ENCODE measurements at places on chromosomes 3 and 15.

- DNase-seq = no peak
Measured at GRCh38 chr3:98630416-98630815, 37.0 kb upstream of the CPOX start.

- no peak for DNase-seq
Measured at GRCh38 chr15:70578196-70578595, 185.2 kb downstream of the UACA start.

DNA sequence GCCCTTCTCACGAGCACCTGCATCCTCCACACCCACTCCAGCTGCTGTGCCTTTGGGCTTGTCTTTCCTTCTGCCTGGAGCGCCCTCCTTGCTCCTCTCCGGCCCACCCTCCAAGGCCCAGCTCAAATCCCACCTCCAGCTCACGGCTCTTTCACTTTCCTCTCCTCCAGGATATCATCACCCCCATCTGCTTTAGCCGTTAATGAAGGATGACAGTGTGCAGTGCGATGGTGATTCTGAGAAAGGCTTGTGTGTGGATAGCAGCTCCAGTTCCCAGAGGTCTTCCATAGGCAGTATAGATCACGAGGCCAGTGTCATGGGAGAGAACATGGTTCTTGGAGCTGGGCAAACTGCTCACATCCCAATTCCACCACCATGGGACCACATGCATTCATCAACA is 237.4 kb downstream of the TLE3 start:
- DNase-seq = no peak

DNA sequence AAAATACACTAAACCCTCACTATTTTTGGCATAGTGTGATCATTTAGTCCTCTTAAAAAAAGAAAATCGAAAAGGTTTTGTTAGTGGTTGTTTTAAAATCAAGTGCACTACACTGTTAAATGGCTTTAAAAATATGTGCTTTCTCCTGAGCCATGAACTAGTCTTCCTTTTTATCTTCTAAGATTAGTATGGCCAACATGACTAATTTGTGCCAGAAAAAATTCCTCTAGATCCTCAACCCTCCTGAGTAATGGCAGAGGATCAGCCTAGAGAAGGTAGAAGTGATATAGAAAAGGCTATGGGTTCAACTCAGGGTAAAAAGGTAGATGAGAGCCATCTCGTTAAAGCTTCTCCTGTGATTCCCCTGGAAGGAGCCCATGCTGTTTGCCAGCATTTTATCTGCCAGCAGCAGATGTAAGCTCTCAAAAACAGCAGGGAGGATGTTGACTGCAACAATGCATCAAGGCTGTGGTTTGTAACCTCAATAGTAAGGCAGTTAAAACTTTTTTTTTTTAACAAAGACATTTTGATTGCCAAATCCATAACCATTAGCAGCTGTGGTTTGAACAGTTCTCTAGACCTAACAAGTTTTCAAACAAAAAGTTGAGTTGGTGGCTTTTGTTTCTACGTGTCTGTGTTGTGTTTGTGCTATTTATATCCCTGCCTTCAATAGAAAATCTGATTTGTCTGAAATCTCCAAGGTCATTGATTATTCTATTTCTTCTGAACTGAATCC is 30.2 kb upstream of the ZNF609 start:
- DNase-seq = peak; percentile 9

- no peak for DNase-seq
Measured at GRCh38 chr3:56667973-56668579, 15.0 kb downstream of the TASOR start.

DNA sequence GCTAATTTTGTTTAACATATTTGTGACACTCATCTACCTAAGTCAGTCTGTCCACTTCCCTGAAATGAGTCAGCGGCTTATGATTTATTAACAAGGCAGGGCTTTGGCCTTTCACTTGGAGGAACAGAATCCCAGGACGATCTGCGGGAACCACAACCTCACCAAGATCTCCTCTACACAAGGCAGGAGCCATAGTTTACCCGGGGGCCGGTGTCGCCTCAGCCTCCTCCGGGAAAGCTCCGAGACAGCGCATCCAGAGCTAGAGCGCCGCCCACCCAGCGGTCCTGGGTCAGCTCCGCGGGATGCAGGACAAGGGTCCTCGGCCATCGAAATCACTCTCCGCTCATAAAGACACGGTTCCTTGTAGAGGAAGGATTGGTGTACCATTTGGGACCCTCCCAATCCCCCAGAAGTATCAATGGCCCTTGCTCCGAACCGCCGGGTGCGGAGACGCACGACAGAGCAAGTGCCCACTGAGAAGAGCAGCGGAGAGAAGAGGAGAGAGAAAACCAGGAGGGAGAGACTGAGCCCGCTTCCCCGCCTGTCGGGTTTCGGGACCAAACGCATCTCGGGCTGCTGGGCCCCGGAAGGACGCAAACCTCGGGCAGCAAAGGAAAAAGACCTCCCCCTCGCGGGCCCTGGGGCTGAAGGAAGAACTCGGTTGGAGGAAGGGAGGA is 13.1 kb upstream of the ALCAM start:
- no peak for DNase-seq

- no peak for DNase-seq
Measured at GRCh38 chr3:197241173-197241572, 57.2 kb downstream of the DLG1 start.

DNA sequence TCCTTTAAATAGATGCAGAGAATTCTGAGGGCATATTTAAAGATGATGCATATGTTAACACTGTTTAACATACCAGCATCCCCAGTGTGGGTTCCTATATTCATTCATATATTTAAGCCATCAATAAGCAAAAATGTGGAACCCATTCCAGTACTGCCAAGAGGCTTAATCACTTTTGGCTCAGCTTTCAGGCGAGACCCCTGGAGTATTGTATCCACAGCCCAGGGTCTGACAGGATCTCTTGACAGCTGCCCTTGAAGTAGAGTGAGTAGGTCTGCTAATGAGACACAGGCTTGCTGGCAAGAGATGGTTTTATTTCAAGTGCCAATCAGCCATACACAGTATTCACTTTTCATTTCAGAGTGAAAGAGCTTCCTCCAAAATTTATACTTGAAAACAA is 367.3 kb downstream of the OCA2 start:
- DNase-seq = no peak

DNA sequence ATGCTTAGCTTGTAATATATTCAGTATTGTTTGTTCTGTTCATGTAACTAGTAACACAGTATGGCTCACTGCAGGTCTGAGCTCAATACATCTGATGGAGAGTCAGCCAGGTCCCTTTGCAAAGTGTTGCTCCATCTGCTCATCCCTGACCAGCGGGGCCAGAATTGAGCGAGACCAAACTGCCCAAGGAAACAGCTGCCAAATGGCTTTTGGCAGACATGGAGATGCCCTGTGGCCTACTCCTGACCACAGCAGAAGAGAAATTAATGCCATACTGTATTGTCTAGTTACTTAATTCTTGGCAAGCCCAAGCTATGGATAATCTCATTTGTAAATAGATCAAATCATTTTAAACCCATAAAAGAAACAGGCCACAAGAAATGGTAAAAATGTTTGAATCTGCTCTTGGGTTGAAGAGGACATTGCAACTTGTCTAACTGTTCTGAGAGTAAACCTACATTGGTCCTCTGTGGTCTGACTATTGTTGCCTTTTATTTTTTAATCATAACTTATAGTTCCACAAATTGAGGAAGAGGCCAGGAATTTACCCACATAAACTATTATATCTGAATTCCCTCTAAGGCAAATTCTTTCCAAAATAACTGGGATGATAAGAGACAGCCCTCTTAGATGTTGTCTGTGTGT is 209.5 kb downstream of the EBLN2 start:
- no peak for DNase-seq

DNA sequence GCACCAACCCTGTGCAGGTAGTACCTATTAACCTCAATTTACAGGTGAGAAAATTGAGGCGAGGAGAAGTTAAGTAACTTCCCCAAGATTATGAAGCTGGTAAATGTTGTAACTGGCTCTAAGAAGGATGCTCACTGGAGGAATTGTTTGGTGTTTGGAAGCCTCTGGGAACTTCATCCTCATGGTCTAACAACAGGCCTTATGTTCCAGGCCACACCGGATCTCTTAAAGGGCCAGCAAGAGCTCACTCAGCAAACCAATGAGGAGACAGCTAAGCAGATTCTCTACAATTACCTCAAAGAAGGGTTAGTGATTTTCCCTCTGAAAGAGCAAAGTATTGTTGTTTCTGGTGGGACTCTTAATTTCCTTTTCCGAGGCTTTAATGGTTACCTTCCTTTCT is 63.9 kb downstream of the CGNL1 start:
- no peak for DNase-seq

- no peak for DNase-seq
Measured at GRCh38 chr3:135454890-135455289, 510.6 kb upstream of the PPP2R3A start.

- DNase-seq = no peak
Measured at GRCh38 chr15:38721568-38721945, 156.9 kb upstream of the RASGRP1 start.

DNA sequence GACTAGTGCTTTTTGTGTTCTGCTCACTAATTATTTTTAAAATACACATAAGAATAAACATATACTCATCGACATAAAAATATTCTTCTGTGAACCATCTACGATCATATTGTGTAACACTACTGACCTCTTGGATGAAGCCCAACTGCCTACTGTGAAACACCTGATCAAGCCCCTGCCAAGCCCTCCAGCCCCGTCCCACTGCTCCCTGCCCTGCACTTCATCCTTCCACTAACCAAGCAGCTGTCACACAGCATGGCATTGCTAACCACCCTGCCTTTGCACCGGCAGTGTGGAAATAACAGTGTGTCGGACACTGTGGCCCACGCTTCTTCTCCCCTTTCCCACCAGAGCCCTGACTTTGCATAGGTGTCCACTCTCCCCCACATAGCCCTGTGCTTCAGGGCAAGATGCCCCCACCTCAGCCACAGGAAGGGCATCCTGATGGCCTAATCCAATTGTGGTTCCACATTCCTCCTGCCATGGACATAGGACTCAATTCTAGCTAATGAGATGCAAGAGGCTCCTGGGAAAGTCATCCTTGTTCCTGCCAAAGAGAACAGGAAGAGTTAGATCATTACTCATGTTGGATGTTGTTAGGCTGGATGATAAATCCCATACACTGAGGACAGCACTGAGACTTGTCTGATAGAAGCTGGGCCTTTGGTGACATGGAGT is 35.0 kb upstream of the ARID3B start:
- no peak for DNase-seq

DNA sequence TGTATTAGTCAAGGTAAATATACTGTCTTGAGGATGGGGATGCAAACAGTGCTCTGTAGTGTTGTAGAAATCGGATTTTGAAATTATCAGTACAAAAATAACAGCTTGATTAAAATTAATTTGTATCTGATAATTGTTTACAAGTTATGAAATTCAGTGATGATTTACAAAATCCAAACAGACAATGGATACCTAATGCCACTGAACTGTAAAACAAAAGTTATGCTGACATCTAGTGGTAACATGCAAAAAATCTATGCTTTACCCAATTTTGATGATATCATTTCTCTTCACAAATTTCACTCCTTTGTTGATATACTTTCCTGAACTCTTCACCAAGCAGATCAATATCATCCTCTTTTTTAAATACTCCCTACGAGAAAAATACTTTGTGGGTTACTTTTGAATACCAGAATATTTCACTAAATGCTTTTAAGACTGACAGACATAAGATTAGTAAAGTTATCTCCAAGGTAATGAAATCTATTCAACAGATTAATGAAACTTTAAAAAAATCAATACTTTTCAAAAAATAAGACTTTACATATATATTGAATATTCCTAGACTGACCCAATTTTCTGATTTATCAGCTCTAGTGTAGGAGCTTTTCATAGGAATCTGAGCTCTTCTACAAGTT is 36.0 kb downstream of the MNS1 start:
- DNase-seq = no peak

- no peak for DNase-seq
Measured at GRCh38 chr15:52340093-52340492, 44.5 kb upstream of the MYO5C start.

DNA sequence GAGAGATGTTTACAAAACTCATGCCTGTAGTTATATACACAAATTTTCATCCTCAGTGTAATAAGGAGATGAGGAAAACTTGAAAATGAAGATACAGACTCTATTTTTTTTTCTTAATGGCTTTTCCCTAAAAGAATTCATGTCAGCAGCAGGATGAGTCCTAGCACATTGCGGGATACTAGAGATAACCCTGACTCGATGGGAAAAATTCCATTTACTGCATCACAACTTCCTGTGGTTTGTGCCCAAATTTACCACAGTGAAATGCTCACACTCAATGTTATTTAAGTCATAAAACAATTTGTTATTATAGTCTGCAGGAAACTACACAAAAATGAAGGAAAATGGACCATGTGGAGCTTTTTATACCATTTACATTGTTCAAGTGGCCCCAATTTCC is 581.9 kb upstream of the ZNF717 start:
- no peak for DNase-seq

GRCh38 chr3:128521715-128522114 is 28.7 kb upstream of the GATA2 start:
- DNase-seq = no peak

GRCh38 chr3:133237380-133237779 is 162.5 kb upstream of the BFSP2 start:
- no peak for DNase-seq

GRCh38 chr15:70826634-70827033 is 27.3 kb downstream of the LARP6 start:
- peak; percentile 78 for DNase-seq

GRCh38 chr3:122091602-122092295 is 36.6 kb downstream of the CD86 start:
- no peak for DNase-seq

- no peak for DNase-seq
Measured at GRCh38 chr15:23436421-23436820, 10.6 kb downstream of the GOLGA6L2 start.

GRCh38 chr15:85408270-85408746 is 27.9 kb downstream of the AKAP13 start:
- DNase-seq = no peak

DNA sequence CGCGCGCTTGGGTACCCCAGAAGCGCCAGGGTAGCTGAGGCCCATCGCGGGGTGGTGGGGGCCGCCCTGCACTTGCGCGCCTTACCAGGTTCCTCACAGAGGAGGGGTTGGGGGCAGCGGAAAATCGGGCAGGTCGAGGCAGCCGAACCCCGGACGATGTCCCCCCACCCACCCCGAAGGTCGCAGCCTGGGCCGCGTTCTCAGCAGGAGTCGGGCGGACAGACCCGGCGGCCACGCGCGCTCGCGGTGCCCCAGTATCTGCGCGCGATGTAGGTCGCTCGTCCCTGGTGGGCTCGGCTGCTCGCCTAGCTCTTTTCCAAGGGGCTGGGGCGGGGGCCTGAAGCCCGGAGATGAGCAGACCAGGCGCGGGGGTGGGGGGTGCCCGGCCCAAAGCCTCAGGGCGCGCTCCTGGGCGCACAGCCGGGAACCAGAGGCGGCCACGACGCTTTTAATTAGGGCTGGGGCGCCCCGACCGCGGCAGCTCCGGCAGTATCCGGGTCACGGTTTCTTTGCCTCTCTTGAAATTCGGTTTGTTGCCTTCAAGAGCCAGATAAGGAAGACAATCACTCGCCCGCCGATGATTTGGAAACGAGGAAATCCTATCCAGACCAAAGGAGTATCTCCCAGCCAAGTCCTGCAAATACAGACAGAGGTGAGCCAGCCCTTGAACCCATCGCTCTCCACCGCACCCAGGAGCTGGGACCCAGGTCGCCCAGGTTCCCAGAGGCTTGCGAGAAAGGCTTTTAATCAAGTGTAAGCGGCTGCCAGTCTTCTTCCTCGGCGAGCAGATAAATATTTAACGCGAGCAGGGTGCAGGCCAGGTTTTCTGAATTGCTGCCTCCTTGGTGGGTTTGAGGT is 4.6 kb downstream of the SKOR1 start:
- DNase-seq = no peak

GRCh38 chr3:35597490-35597889 is 41.8 kb upstream of the ARPP21 start:
- DNase-seq = no peak

Measured in tibial nerve (tissue), 4 donors.